Stimulated activated CD4-positive, alpha-beta T cell treated with anti-CD3 and anti-CD28 coated beads, TNF-alpha, amount 100 ng/mL, for 1 hour (primary cell): ENCODE measurements at places on chromosomes 13 and 19.
A peak's percentile ranks its signal among the peaks of the same experiment; 100 is the strongest.

- no peak for DNase-seq
Measured at GRCh38 chr19:17565611-17566010, 10.2 kb downstream of the COLGALT1 start.

GRCh38 chr19:17606590-17607185 is 51.2 kb downstream of the COLGALT1 start:
- no peak for DNase-seq

DNA sequence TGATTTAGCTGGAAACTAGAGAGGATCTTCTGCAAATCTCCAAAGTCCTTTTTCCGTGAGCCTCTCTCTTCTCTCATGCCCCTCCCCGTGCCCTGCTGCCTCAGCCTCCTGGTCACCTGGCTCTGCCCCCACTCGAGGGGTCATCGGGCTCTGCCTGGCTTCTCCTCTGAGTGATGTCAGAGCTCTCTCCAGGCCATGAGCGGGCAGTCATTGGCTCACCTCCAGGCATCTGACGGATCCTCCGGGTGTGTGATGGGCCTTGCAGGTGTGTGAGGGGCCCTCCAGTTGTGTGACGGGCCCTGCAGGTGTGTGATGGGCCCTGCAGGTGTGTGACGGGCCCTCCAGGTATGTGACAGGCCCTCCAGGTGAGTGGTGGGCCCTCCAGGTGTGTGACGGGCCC is 10.3 kb upstream of the GAS6 start:
- DNase-seq, result no peak

DNA sequence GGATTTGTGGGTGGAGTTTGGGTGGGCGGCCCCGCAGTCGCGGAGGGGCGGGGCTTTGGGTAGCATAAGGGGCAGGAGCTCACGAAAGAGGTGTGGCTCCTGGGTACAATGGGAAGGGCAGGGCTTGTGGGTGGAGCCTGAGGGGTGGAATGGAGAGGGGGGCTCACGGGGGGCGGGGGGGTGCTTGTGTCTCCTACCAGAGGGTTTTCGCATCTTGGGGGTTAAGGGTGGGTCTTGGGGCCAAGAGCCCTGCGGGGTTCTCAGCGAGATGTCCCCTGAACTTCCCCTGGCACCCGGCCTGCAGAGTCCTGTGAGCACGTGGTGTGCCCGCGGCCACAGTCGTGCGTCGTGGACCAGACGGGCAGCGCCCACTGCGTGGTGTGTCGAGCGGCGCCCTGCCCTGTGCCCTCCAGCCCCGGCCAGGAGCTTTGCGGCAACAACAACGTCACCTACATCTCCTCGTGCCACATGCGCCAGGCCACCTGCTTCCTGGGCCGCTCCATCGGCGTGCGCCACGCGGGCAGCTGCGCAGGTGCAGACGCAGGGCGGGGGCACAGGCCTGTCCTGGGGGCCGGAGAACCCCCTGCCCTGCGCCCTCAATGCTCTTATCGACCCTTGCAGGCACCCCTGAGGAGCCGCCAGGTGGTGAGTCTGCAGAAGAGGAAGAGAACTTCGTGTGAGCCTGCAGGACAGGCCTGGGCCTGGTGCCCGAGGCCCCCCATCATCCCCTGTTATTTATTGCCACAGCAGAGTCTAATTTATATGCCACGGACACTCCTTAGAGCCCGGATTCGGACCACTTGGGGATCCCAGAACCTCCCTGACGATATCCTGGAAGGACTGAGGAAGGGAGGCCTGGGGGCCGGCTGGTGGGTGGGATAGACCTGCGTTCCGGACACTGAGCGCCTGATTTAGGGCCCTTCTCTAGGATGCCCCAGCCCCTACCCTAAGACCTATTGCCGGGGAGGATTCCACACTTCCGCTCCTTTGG is 5.1 kb downstream of the FSTL3 start:
- peak; percentile 92 for DNase-seq

DNA sequence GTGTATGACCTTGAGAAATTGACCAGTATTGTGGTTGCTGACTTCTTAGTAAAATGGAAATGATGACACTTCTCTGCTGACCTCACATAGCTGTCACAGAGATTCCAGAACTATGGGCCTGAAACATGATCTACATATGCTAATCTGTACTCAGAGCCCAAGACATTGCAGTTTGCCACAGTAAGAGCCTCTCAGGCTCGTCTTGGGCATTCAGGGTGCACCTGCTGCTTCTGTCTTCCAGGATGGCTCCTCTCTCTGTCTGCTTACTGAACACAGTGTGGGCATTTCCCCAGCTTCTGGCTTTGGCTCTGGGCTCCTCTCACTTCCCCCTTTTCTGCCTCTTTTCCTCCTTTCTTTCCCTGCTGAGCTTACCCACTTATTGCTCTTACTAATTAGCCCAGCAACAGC is 22.3 kb upstream of the SLC46A3 start:
- DNase-seq, result no peak

- no peak for DNase-seq
Measured at GRCh38 chr19:1418951-1419738, 11.8 kb downstream of the DAZAP1 start.

DNA sequence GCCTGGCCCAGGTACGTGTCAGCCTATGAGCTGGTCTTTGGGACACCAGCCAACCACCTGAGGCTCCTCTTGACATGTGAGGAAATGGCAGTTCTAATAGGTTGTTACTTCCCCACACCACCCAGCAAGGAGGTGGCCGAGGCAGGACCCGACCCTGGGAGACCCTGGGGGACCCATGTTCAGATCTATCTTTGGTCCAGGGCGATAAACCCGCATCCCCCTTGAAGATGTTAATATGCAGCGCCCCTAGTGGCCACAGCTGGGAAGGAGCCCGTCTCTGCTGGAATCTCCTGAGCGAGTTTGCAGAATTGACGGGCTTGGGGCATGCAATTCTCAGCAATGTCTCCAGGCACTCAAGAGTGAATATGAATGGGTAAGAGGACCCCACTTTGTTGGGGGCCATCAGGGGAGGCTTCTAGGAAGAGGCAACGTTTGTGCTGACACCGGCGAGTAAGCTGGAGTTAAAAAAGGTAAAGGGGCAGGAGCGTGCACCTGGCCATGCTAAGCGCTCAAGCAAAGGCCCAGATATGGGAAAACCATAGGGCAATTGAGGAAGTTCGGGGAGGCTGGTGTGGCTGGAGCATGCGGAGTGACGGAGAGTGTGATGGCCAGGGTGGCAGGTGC is 1.5 kb upstream of the MYO1F start:
- peak; percentile 66 for DNase-seq

DNA sequence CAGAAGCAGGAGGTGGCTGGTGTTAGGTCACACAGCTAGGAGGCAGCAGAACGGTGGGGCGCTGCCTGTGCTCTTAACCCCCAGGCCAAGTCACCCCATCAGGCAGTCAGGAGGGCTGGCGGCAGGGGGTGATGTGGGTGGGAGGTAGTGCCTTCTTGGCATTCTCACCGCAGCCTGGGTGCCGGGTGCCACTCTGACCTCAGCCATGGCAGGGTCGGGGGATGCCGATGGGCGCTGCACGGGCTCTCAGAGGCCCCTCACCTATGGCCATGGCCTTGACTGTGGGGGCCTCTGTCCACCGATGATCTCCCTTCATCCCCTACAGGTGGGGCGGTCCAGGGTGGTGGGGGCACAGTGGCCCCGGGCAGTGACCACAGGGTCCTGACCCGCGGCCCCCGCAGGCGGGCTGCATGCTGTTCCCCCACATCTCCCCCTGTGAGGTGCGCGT is 5.6 kb downstream of the PTOV1 start:
- no peak for DNase-seq

DNA sequence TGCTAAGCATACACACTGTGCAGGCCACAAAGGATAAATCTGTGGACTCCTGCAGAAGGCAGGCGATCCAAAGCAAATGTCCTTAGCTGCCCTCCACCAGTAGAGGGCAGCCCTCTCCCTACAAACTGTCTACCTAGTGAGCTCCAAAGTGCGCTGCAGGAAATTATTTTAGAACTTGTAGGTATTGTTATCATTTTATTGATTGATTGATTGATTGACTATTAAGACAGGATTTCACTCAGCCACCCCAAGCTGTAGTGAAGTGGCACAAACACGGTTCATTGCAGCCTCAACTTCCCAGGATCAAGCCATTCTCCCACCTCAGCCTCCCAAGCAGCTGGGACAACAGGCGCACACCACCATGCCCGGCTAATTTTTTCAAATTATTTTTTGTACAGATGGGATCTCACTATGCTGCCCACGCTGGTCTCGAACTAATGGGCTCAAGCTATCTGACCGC is 37.3 kb downstream of the RNF6 start:
- DNase-seq, result peak; percentile 45

GRCh38 chr13:26460648-26461047 is 96.8 kb upstream of the WASF3 start:
- DNase-seq, result no peak

GRCh38 chr13:104106705-104107393 is 1040.6 kb upstream of the SLC10A2 start:
- no peak for DNase-seq

GRCh38 chr19:54453921-54454780 is 5.2 kb downstream of the LENG8 start:
- no peak for DNase-seq

DNA sequence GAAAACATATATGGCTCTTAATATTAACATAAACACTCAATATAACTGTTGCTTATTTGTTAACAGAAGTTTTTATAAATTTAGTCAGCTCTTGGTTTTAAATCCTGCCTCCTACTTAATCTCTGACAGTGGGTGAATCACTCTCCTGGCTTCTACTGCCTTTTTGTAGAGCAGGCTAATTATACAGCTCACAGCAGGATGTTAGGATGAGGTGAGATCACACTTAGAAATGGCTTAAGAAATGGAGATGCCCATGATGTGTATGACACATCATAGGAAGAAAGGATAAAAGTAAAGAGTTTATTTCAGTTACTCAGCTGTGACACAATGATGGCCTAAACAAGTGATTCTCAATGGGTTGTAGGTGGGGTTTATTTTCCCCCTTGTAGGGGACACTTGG is 345.6 kb downstream of the SPRY2 start:
- DNase-seq, result no peak

- DNase-seq, result no peak
Measured at GRCh38 chr19:13085666-13086065, 17.0 kb downstream of the LYL1 start.

- DNase-seq, result no peak
Measured at GRCh38 chr13:65339241-65339640, 1890.9 kb downstream of the PCDH9 start.

DNA sequence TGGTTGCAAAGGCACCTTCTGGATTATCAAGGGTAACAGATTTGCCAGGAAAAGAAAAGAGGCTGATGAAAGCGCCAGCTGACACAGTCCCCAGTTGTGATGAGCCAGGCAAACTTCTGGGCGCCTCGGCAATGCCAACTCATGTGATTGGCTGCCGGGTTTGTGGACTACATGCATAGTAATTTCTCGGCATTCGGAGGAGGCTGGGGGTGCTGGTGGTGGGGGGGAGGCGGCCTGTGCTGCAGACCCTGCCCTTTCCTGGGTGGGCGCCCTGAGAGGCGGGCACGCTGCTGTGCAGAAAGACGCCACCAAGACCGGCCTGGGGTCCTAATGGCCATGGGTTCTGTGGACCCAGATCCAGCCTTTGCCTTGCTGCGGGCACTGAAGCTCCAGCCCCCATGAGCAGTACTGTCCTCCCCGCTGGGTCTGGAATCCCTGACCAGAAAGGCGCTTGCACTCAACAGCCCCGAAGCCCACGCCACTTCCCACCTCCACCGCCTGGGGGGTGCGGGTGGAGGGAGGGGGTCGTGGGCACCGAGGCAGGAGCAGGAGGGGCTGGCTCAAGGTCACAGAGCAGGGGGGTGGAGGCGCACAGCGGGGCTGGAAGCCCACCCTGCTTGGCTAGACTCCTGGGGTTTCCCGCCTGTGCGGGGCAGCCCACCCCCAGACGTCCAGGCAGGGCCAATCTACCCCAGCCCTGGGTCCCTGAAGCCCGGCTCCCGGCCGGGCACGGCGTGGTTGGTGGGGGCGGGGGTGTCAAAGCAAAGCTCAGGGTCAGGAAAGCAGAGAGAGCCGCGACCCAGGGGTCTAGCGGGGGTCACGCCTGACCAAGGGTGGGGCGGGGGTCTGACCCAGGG is 1.0 kb downstream of the DIRAS1 start:
- no peak for DNase-seq

- DNase-seq, result no peak
Measured at GRCh38 chr13:71712988-71713653, 153.9 kb downstream of the DACH1 start.

GRCh38 chr13:113528813-113529180 is 38.3 kb upstream of the DCUN1D2 start:
- DNase-seq, result no peak

DNA sequence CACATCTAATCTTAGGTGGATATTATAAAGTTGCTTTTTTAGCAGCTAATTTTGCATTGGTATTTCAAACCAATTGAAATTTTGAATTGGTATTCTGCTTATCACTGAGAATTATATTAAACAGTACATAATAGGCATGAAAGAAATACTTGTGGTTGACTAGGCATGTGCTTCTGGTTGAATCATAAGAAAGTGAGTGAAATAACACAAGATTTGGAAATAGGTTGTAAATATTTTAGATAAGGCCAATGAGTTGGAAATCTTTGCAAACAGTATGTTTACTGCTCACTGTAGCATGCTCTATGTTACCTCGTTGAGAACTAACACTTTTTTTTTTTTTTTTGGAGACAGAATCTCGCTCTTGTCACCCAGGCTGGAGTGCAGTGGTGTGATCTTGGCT is 66.8 kb upstream of the RFC3 start:
- DNase-seq, result no peak

GRCh38 chr19:1482361-1483130 is 3.5 kb upstream of the C19orf25 start:
- no peak for DNase-seq

DNA sequence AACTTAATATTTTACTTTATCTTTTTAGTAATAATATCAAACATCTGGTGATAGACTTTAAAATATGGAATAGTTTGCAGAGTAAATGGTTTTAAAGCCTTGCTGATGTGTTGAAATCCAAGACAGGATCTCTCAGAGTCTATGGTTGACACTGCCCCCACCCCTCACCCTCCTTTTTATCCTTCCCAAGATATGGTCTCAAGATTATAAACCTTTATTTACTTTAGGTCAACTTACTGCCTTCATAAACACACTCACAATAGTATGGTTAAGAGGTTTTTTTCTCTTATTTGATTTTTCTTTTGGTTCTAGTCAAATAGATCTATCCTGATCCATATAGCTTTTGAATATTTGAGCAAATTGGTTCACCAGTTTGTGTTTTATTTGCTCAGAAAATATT is 39.0 kb downstream of the PAN3 start:
- no peak for DNase-seq

DNA sequence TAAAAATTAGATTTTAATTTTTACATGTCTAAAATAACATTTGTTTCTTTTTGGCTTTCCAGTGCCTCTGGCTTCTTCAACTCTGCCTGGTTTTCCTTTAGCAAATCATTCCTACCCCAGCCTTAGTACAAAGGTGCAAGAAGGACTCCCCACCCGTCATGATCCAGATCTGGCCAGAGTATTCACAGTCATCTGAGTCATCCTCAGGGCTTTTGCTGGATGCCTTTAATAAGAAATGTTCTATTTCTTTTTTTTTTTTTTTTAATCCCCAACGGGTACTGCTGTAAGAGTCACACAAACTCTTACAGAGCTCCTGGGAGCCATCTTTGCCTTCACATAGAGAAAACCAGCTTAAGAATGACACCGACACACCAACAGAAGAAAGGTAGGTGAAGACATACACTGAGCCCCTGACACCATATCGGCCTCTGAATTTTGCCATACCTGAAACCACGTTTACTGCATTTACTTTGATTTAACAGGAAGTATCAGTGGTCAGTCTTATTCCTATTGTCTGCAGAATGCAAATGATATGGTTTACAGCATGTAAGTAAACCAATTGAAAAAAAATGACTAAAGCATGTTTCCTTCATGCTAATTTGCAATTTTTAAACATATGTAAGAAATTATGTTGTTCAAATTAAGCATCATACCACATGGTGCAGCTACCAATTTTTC is 184.4 kb downstream of the NALCN start:
- no peak for DNase-seq
